Amygdala (tissue), 56 donors: ENCODE measurements at places on chromosomes 3 and 15.

GRCh38 chr3:42537350-42537749 is 34.9 kb downstream of the VIPR1 start:
- no peak for DNase-seq

DNA sequence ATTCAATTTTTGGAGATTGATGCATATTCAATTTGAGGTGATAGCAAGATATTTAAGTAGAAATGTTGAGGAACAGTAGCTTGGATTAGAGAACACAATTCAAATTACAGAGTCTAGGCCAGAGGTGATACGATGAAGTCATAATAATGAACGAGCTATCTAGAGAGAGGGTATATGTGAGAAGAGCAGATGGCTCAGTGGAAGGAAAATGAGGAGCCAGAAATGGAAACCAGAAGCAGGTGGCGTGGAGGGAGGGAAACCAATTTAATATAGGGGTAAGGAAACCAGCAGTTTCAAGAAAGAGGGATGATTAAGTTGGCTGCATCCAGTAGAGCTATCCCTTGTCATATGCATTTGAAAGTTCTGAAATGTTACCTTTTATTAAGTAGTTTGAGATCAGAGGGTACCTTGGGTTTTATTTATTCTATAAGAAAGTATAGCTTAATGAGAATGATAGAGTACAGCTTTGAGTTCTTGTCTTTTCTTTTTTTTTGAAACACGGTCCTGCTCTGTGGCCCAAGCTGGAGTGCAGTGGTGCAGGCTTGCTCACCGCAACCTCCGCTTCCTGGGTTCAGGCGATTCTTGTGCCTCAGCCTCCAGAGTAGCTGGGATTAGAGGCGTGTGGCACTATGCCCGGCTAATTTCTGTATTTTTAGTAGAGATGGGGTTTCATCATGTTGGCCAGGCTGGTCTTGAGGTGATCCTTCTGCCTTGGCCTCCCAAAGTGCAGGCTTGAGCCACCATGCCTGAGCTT is 22.1 kb downstream of the NCK1 start:
- DNase-seq, result no peak

- DNase-seq, result no peak
Observed at GRCh38 chr3:46380471-46381221, 9.9 kb downstream of the CCR5 start.

GRCh38 chr15:95503640-95504225 is 826.8 kb upstream of the NR2F2 start:
- no peak for DNase-seq

DNA sequence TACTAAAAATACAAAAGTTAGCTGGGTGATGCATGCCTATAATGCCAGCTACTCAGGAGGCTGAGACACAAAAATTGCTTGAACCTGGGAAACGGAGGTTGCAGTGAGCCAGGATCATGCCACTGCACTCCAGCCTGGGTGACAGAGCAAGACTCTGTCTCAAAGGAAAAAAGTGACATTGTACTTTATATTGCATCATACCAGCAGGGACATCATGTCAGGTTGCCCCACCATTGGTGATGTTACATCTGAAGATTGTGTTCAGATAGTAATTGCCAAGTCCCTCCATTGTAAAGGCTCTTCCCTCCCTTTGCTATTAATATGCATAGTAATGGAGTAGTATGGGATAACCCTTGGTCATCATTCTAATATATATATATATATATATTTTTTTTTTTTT is 44.8 kb downstream of the FOXL2 start:
- no peak for DNase-seq

- DNase-seq, result no peak
Observed at GRCh38 chr15:73620078-73620477, 13.1 kb downstream of the NPTN start.

GRCh38 chr3:119331661-119332060 is 37.5 kb downstream of the ARHGAP31 start:
- DNase-seq, result no peak

GRCh38 chr3:191216510-191216909 is 17.5 kb downstream of the OSTN start:
- no peak for DNase-seq

DNA sequence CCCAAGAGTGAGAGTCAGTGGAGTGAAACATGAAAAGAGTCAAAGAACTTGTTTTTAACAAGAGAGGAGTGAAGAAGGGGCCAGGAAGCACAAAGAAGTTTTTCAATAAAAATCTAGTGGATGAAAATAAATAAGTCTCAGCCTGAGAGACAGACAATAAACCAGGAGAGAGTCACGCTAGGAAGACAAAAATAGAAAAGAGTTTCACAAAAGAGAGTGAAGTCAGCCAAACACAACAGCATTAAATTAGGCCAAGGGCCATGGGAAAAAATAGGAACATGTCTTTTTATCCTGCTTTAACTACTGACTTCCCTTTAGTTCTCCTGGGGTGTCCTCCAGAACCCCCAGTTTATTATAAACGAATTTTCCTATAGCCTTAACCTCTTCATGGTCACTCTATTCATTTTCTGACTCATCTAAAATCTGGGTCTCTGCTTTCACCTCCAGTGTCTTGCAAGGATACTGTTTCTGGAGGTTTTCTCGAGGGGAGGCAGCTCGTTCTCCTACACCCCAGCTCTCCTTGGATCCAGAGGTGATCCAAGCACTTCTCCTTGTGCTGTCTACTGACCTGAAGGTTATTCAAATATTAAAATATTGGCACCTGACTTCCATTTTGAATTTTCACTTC is 571.5 kb upstream of the PPP2R3A start:
- no peak for DNase-seq

- no peak for DNase-seq
Observed at GRCh38 chr3:126423191-126424038, 28.7 kb downstream of the CFAP100 start.

- no peak for DNase-seq
Observed at GRCh38 chr15:51198701-51199232, 104.1 kb upstream of the TNFAIP8L3 start.

GRCh38 chr3:40691452-40691861 is 166.7 kb downstream of the ZNF621 start:
- no peak for DNase-seq

DNA sequence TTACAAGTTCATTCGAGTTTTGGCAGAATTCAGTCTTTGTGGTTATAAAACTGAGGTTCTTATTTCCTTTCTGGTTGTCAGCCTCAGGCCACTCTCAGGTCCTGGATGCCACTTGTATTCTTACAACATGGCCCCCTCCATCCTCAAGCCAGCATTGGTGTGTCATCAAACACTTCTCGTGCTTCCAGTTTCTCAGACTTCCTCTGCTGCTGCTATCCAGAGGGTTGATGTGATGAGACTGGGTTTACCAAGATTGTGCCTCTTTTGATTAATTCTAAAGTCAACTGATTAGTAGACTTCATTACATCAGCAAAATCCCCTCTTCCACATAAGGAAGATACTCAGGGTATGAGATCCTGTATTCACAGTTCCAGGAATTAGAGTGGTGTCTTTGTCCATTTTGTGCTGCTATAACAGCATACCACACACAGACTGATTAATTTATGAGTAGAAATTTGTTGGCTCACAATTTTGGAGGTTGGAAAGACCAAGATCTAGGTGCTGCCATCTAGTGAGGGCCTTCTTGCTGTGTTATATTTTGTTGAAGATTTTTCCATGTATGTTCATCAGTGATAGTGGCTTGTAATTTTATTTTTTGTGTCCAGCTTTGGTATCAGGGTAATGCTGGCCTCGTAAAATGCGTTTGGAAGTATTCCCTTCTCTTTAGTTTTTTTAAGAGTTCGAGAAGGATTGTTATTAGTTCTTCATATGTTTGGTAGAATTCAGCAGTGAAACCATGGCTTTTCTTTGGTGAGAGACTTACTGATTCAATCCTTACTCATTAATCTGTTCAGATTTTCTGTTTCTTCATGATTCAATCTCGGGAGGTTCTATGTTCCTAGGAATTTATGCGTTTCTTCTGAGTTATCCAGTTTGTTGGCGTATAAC is 11.1 kb downstream of the LRCH3 start:
- no peak for DNase-seq

- DNase-seq, result no peak
Observed at GRCh38 chr3:8567784-8568575, 66.4 kb downstream of the LMCD1 start.

GRCh38 chr3:171194965-171195364 is 168.4 kb upstream of the SLC2A2 start:
- DNase-seq, result no peak

DNA sequence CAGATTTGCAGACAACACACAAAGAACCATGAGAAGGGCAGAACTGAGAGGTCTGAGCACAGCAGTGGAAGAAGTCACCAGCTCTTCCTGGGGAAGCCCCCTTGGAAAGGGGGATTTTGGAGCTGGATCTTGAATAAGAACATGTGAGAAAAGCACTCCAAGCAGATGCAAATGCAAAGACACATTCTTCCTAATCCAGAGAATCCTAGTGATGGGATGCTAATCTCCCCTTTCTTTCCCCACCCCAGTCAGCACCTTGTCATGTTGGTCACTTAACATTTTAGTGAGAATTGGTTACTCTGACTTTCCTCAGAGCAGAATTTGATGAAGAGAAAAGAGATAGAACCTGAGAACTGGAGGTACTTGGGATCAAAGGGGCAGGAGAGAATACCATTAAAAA is 148.5 kb downstream of the SSR3 start:
- no peak for DNase-seq

- no peak for DNase-seq
Observed at GRCh38 chr3:50154840-50155490, at the start of gene SEMA3F. Gene SEMA3F, plus strand, starts transcription at chr3:50155324. Its CDS starts 4,299 bp downstream, at chr3:50159623.

DNA sequence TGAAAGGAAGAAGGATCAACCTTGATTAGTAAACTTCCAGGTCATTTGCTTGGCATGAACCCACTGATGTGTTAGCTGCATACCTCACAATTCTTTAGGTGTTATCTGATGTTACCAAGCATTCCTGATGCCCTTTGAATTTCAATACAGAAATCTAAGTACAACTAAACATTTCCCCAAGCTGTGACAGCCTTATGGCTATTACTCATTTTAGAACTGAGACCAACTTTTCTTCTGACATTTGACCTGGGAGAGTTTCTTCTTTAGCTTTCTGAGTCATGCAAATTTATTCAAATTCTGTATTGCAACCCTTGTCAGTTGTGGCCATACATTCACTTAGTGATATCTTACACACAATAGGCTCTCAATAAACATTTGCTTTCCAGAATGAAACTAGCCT is 124.3 kb downstream of the TIGIT start:
- DNase-seq, result no peak

DNA sequence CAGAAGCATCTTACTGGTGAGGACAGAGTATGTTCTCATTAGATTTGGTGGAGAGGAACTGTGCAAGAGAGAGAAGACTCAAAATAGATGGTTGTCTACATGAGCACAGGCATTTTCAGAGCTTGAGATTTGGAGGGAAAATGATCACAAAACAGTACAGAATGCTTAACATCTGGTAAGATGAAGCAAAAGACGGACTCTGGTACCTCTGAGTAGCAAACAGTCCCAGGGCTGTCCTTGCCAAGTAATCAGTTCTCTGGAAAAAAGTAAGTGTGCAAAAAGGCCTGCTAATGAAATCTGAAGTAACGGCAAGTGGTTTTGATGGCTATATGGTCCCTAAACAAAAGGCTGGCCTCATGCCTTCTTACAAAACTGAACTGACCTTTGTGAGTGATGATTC is 414.2 kb downstream of the CNTN4 start:
- DNase-seq, result no peak

DNA sequence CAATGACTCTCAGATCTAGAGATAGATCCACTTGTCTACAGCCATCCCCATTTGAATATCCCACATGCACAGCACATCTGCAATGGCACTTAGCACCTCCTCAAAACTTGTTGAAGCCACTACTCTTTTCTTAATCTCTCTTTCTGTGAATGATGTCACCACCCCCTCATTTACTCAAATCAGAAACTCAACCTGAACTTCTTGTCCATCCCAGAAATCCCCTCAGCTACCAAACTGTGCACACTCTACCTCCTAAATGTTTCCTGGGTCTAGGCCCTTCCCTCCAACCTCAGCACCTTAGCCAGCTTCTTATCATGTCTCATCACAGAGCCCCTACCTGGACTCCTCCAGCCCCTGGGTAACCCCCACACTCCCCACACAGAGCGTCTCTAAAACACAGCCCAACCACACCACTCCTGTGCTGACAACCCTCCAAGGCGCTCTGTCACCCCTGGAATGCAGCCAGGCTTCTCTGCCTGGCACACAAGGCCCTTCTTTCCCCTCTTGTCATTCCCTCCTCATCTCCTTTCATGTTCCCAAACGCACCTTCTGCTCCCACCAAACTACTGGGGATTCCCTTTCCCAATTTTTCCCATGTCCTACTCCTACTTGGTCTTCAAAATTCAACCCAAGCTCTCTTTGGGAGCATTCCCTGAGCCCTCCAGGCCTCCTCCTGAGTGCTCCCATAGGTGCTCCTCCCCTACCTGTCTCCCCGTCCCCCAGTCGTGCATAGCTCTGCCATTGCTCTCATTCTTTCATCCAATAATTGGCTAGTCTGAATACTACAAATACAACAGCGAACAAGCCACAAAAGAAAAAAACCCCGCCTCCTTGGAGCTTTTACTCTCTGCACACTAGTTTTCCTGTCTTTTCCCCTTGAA is 39.8 kb upstream of the ZBTB38 start:
- DNase-seq, result no peak

DNA sequence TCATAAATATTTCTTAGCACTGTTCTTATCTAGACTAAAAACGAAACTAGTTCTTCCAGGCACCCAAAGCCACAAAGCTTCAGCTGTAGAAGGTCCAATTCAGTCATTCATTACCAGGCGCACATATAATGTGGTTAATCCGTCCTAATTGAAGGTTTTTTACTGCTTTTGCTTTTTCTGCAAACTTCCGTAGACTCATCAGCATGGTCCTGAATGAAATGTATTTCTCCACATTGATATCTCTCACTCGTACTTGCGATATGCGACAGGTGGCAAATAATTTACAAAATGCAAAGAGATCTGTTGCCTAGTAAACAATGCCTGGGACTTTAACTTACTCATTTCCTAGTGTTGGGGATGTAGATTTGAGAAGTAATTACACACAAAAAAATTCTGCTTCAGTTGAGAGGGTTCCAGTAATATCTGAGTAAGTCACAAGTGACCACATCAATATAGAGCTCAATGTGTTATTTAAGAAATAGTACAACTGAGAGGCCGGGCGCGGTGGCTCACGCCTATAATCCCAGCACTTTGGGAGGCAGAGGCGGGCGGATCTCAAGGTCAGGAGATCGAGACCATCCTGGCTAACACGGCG is 75.0 kb upstream of the MBNL1 start:
- no peak for DNase-seq

- DNase-seq, result no peak
Observed at GRCh38 chr3:4581920-4582611, 88.9 kb downstream of the ITPR1 start.

DNA sequence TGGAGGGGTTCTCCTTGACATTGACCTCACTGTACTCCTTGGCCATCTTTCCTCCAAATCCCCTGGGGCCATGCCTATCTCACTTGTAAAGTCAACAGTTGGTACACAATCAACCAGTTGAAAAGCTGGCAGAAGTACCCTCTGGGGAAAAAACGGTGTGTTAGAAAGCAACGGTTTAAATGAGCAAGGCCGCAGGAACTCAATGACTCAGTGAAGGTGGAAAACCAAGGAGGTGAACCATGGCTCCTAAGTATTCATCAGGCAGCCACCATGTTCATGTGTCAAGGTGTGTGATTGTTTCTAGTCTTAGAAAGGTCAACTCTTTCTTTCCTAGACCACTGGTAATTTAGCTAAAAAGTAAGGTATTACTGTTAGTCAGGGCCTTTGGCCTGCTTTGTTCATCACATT is 130.9 kb upstream of the SATB1 start:
- DNase-seq, result no peak

GRCh38 chr3:170523248-170523647 is 62.6 kb downstream of the SLC7A14 start:
- no peak for DNase-seq
